Suprapubic skin (tissue), 4 donors: ENCODE measurements at places on chromosomes 12 and 14.

- DNase-seq, result no peak
Measured at GRCh38 chr14:67495827-67496226, 7.3 kb upstream of the TMEM229B start.

GRCh38 chr14:89196545-89196944, 220.5 kb downstream of the FOXN3 start:
- DNase-seq, result no peak

DNA sequence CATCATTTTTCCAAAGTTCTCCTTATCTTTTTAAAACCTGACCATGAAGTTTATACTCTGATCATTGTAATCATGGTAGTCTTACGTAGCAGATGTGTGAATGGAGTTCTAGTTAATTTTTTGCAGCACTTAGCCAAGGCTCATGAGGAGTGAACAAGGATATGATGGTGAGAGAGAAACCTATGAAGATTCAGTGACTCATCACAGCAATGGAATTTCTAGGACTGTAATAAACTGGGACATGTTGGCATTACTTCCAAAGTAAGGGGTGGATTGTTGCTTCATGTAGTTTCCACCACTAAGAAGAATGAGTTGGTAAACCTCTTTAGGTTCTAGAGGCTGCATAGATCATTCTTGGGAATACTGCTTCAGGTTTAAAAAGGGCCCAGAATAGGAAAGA, 102.7 kb downstream of the LRRIQ1 start:
- no peak for DNase-seq

DNA sequence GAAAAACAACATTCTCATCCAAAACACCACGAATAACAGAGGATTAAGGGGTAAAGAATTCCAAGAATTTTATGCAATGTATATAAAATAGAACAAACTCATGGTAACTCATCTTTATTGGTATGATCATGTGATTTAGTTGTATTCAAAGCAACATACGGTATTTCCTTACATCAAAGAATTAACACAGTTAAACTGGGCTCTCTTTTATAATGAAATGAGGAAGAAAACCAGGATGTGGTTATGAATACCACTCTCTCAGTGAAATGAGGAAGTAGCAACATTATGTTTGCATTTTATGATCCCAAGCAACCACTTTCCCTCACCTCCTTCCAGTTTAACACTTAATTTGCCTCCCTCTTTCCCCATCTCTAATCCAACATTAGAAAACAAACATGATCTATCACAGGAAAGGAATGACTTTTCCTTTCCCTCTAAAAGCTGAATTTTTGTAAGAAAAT, 22.9 kb downstream of the SPTLC2 start:
- DNase-seq, result no peak

DNA sequence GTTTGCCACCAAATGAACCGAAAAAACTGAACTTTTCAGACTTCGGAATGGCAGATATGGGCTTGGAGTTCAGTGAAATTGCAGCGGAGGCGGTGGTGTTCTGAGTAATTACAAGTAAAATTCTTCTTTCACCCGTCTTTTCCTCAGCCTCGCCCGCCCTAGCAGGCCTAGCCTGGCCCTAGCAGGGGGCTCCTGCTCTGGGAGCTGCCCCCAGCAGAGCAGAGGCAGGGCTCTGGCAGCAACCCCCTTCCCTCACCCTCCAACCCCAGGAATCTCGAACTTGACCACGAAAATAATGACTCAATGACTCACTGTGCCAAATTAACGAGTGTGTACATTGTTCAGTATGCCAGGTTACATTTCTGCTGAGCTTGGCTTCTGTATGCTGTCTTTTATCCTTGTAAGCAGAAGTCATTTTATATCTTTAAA, 1.1 kb downstream of the PAPLN start:
- no peak for DNase-seq

DNA sequence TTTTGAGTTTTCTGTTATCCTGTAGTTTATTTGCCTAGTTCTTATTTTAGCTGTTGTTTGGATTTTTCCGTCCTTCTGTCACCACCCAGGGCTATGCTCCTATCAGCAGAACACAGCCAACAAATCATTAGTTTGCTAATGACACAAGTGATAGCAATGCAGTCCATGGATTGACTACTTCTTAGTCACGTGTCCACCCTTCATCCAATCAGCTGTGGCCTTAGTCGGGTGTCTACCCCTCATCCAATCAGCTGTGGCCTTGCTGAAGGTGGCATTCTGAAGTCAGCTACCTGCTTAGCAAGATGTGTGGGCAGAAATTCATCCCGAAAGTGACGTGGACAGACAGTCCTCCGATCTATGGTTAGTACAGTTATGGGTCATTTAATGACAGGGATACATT, 182.3 kb downstream of the GALC start:
- DNase-seq, result no peak

DNA sequence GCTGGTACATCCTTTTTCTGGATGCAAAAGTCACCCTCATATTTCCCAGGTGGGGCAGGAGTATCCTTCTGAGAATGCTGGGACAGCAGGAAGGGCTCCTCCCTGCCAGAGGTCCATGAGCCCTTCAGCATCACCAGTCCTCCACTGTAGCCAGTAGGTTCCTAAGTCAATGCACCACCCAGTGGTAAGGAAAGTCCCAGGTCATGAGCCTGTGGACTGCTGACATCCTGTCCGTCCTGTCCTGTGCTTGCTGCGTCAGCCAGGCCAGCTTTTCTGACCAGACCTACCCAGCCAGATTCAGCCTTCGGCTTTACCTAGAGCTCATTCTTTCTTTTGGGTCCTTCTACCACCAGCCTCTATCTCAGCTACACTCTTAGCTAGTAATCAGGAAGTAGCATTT, 23.0 kb upstream of the ACTN1 start:
- DNase-seq, result no peak

DNA sequence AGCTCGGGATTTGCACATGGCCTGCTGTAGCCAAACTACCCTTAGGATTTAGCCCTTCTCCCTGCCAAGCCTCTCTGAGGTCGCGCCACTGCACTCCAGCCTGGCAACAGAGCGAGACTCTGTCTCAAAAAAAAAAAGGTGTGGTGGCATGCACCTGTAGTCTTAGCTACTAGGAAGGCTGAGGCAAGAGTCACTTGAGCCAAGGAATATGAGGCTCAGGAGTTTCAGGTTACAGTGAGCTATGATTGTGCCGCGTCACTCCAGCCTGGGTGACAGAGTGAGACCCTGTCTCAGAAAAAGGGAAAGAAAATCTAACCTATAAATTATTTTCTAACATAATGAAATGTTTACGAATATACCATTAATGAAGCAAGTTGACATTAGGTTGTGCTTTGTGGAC, 29.7 kb downstream of the ESRRB start:
- no peak for DNase-seq

DNA sequence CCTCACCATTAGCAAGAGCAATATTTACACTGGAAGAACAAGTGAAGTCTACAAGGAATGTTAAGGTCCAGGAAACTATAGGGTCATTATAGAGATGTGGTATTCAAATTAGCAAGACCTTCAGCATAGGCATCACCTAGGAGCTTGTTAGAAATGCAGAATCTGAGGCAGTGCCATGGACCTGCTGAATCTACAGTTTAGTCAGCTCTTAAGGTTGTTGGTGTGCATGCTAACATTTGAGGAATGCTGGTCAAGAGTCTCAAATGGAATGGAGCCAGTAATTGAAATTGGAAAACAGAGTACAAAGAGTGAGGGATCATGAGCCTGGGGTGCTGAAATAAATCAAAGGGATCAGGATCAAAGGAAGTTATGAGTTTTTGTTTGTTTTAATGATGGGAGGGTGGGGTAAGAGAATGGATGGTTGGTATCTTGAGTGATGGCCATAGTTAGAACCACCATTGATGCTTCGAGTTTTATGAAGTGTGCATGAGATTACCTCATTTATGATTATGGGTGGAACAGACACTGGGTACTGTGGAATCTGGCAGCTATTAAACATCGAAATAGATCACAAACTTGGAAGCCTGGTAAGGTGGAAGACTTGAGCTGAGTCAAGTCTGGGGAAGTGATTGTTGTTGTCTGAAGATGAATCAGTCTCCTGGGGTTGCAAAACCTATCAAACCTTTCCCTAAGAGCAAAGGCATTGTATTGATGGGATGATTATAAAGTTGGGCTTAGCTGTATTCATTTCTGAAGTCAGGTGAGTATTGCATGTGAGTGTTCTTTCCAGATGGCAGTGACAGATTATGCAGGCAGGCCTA, 323.3 kb upstream of the E2F7 start:
- no peak for DNase-seq

DNA sequence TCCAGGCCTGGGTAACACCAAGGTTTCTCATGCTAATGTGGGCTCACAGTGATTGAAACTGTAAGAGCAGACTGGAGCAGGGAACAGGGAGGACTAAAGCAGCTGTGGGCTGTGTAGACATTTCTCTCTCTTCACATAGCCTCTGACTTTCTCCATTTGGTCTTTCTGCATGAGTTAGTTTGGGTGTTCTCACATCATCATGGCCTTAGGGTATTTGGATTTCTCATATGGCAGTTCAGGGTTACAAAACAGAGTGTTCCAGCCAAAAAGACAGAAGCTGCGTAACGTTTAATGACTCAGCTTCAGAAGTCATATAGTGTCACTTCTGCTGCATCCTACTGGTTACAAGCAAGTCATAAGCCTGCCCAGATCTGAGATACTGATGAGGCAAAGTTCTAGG, 52.0 kb upstream of the OSBPL8 start:
- no peak for DNase-seq

DNA sequence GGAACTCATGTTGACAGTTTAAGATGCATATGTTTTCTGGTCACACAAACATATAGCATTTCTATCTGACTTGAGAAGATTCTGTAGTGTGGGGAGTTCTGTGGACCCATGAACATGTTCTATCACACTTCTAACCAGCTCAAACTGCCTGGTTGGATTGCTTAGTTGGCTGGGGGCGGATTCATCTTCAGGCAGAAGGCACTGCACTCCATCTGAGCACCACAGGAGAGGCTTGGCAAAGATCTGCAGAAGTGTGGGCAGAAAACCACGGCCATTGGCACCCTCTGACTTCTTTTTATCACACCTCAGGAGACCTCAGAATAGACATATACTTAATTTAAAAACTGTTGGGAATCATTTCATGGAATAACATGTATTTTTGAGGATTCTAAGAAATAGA, 68.5 kb downstream of the LIN7A start:
- DNase-seq, result no peak
